ENCODE measurements at places on chromosomes 3 and 15. TPM values are rescaled to one million over a fixed set of nuclear protein-coding genes. Genes with fewer than 3 reads are reported as not detected.

GRIP2 gene
- total RNA-seq = not detected

NDUFB5 gene
- 137 TPM for total RNA-seq

COL6A6 gene
- 0.09 TPM for total RNA-seq

ADGRG7 gene
- not detected for total RNA-seq

PLCB2 gene
- 2.0 TPM for total RNA-seq

RBSN gene
- 18.3 TPM for total RNA-seq

TMEM212 gene
- total RNA-seq = not detected

CADPS gene
- total RNA-seq = not detected

NCEH1 gene
- 9.6 TPM for total RNA-seq

JMJD7 gene
- 2.7 TPM for total RNA-seq

PIF1 gene
- 6.3 TPM for total RNA-seq

GCNT3 gene
- total RNA-seq = not detected

LCTL gene
- not detected for total RNA-seq

TGM4 gene
- total RNA-seq = 0.09 TPM

CYP8B1 gene
- total RNA-seq = not detected

NUP210 gene
- total RNA-seq = 0.28 TPM

PLA2G4B gene
- 0.27 TPM for total RNA-seq

SLC9C1 gene
- 0.09 TPM for total RNA-seq

BUB1B gene
- 10.1 TPM for total RNA-seq

GP9 gene
- not detected for total RNA-seq

TRPM1 gene
- total RNA-seq = 0.19 TPM

ITGA11 gene
- total RNA-seq = 0.54 TPM

PFN2 gene
- total RNA-seq = 129 TPM

MCF2L2 gene
- total RNA-seq = 0.38 TPM

CHRM5 gene
- under 0.01 TPM for total RNA-seq

CCDC66 gene
- 20.1 TPM for total RNA-seq

ZDHHC23 gene
- 1.9 TPM for total RNA-seq

SI gene
- total RNA-seq = not detected

MYO9A gene
- 34.7 TPM for total RNA-seq

MORC1 gene
- not detected for total RNA-seq

SKIL gene
- total RNA-seq = 110 TPM

ACKR4 gene
- total RNA-seq = 0.18 TPM

NR1I2 gene
- total RNA-seq = 0.09 TPM

ZNF860 gene
- total RNA-seq = 0.90 TPM

GRAMD1C gene
- total RNA-seq = 22.1 TPM

FEZF2 gene
- not detected for total RNA-seq

MFGE8 gene
- 55.8 TPM for total RNA-seq

AHSG gene
- not detected for total RNA-seq

HOMER2 gene
- 0.45 TPM for total RNA-seq

ADAMTS9 gene
- total RNA-seq = 31.2 TPM

TM6SF1 gene
- total RNA-seq = 31.8 TPM

PLAAT1 gene
- total RNA-seq = 0.45 TPM

RBPMS2 gene
- total RNA-seq = 0.09 TPM

PP2D1 gene
- total RNA-seq = not detected

FAM107A gene
- total RNA-seq = 5.4 TPM

MAGEF1 gene
- 7.6 TPM for total RNA-seq

ATP2C1 gene
- total RNA-seq = 224 TPM

SEMA6D gene
- total RNA-seq = 2.2 TPM

CLEC3B gene
- 2.6 TPM for total RNA-seq

CCDC54 gene
- not detected for total RNA-seq

CEP152 gene
- 7.4 TPM for total RNA-seq

FSIP1 gene
- 0.75 TPM for total RNA-seq

IL17RB gene
- not detected for total RNA-seq

All from endothelial cell of coronary artery (primary cell).